ENCODE measurements at places on chromosomes 1 and 21.

DNA sequence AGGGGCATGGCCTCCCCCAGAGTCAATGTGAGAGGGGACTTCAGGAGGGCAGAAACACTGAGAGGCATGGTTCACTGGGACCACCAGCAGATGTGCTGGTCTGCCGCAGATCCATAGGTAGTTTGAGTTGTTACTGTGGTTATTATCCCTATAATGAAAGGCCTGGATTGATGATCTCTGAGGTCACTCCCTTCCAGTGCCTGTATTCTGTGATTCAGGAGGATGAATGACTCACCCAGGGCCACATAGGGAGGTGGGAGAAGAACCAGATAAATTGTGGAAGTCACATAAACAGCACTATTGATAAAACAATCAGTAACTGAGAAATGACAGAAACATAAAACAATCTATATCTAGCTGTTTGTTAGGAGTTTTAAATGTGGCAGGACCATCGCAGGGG is 22.7 kb upstream of the ACTL8 start:
- no peak for DNase-seq

GRCh38 chr1:232166942-232167341 is 463.0 kb downstream of the SIPA1L2 start:
- no peak for DNase-seq

- no peak for DNase-seq
These were observed 35.1 kb upstream of the LBR start for GRCh38 chr1:225462714-225463574.

DNA sequence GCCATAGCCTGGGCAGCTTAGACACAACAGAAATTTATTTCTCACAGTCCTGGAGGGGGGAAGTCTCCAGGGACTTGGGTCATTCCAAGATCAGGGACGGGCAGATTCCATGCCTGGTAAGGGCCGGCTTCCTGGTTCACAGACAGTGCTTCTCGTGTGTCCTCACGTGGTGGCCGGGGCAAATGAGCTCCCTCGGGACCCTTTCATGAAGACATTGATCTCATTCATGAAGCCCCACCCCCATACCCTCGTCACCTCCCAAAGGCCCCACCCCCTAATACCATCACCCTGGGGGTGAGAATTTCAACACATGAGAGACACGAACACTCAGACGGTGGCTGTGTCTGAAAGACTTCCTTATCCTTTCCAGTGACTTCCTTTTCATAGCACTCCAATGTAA is 51.5 kb downstream of the ACOT7 start:
- DNase-seq, result no peak

DNA sequence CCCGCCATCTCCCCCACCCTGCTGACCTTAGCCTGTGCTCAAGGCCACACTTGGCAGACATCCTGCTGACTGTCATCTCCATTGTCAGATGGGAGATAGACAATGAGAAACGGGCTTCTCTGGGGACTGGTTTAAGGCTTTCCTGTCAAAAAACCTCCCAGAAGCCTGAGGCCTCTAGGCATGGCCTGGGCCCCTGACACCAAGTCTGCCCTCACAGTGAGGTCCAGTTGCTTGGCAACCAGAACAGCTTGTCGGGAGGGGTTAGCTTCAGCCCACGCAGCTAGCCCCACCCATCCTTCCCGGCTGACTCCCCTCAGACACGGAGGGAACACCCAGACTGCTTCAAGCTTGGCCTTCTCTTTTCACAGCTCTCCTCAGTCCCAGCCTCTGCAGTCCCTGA is 11.0 kb downstream of the PLEKHA6 start:
- DNase-seq, result no peak

GRCh38 chr1:183394435-183394834 is 23.7 kb downstream of the NMNAT2 start:
- no peak for DNase-seq

GRCh38 chr21:18443085-18443484 is 39.5 kb upstream of the TMPRSS15 start:
- DNase-seq, result no peak

- no peak for DNase-seq
These were observed 210.4 kb upstream of the CSF3R start for GRCh38 chr1:36693161-36693525.

DNA sequence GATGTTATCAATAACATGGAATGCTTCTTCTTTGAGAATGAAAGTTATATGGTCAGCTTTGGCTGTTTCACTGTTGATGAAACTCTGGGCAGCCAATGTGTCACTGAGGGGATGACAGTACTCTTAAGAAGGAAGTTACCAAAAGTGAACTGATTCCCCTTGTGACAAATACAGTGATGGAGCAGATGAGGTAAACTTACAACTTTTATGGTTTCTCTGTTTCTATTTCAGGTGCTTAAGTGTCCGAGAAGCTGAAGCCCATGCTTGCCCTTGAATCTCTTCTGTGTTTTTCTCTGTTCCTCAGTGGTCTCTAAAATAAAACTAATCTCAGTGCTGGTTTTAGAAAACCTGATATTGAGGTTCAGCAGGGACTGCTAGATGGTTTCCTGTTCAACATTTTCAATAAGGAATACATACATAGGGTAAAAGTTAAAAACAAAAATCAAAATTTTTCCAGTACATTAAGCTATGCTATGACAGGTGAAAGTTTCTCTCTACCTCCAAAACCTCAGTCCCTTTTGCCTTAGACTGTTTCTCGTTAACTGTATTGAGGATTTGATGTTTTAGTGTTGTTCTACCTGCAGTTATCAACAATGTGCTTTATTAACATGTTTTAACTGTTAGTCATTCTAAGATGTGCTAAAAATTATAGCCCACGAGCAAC is 454.4 kb upstream of the ADGRL4 start:
- DNase-seq, result no peak

DNA sequence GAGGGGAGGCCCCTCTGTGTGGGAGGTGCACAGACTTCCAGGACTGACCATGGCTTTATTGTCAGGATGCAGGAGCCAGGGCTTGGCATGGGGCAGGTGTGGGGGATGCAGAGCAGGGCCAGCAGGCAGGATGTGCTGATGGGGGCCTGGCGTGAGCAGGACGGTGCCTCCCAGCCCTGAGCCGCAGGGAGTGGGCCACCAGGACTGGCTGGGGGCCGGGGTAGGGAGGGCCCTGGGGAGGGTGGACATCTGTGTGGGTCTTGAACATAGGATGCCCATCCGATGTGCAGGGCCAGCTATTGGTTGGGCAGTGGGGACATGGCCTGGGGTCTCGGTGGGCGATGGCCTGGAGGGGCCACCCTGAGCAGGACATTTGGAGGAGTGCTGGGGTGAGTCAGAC is 15.6 kb downstream of the PRMT2 start:
- no peak for DNase-seq

DNA sequence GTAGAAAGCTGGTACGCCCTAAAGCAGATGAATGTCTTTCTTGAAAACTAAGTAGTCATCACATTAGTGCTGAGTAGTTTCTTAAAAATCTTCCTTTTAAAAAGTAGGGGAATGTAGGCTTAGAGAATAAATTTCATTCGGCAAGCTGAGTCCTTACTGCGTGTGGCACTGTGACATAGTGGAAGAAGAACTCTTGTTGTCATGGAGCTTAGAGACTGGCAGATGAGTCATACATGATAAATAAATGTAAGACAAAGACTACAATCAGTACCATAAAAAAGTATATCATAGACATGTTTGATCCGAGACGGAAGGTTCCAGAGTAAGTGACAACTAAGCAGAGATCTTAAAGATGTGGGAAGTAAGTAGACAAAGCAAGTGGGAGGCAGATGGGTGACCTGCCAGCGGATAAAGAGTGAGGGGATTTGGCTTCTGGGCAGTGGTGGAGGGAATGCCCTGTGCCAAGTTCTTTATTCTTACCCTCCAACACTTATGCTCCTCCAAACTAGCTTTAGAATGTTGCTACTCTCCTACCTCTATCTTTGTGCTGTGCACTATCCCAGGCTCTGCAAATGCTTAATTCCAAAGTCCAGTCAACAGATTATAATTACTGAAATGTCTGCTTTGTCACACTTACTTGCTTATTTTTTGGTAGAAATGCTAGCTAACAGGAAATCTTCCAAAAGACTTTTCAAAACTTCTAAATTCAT is 608.5 kb upstream of the USP24 start:
- DNase-seq, result no peak
